ENCODE measurements at places on chromosomes 11 and 22. TPM values are rescaled to one million over a fixed set of nuclear protein-coding genes. Genes with fewer than 3 reads are reported as not detected.

The RIBC2 gene
- total RNA-seq, result 6.5 TPM

The TRPT1 gene
- total RNA-seq, result 20.3 TPM

The TMEM151A gene
- total RNA-seq, result not detected

The C11orf71 gene
- total RNA-seq, result 4.0 TPM

The OR52A1 gene
- total RNA-seq, result not detected

DNA sequence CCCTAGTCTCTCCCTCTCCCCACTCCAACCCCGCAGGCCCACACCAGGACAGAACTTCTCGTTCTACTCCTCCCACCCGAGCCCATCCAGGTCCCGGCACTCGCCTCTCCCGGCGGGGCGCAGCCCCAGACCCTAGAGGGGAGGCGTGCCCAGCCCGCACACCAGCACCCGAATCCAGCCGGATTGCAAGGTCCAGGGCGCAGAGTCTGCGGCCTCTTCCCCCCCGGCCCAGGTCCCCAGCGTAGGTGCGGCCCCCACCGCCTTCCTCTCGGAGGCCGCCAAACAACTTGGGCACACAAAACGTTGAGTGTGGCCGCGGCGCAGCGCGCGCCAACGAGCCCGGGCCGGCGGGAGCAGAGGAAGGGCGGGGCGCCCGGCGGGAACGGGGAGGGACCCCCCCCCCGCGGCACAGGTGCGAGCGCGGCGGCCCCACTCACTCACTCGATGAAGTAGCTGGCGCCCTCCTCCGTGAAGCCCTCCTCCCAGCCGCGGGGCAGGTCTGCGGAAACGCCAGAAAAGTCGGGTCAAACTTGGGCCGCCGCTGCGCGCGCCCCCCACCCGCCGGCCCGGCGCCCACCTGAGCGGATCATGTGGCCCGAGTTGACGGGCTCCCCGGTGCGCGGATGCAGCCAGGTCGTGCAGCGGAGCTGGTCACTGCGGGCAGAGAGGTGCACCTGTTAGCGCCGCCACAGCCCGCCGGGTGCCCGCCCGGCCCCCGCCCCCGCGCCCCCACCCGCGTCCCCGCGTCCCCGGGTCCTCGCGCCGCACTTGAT lies 480 bp downstream of the PLEKHA7 start:
- ATAC-seq, result peak; percentile 34
